ENCODE measurements at places on chromosomes 1 and 21.

DNA sequence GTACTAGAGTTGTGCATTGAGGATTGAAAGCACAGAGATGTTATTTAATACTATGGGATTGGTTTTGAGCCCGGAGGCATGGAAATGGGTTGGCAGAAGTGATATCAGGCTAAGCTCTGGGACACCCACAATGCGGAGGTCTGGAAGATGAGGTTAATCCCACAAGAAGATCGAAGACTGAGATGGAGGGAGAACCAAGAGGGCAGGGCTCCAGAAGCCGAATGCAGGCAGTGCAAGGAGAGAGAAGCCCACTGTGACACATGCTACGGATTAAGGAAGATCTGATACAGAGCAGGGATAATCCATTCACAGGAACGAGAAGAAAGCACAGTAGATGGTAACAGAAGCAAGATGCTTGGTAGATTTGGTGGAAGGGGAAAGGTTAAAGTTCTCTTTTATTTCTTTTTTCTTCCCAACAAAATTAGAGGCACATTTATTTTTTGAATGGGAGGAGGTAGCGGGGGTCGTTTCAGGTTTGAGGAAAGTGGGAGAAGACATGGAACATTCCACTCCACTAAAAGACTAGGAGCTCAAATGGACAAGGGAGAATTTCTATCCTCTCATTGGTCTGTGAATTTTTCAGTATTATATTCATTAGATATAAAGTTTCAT is 113.2 kb downstream of the NCAM2 start:
- DNase-seq: no peak

DNA sequence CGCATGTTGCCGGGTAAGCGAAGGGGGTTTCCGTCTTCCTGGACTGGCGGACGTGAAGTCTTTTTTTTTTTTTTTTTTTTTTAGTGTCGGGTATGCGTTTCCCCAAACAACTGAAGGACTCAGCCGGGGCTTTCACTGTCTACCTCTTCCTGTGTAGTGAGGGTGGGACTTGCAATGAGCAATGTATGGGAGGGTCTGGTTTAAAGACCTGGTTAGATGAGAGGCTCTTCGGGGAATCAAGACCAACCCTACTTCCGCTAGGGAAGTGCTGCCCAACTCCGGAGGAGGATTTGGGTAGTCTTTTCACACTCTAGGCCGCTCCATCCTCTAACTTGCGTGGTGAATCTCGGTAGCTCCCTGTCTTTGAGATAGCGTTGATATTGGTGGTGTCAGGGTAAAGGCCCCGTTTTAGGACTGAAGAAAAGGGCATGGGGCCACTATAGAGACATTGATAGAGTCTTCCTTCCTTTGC is 754 bp downstream of the PRRC2C start:
- DNase-seq: no peak

DNA sequence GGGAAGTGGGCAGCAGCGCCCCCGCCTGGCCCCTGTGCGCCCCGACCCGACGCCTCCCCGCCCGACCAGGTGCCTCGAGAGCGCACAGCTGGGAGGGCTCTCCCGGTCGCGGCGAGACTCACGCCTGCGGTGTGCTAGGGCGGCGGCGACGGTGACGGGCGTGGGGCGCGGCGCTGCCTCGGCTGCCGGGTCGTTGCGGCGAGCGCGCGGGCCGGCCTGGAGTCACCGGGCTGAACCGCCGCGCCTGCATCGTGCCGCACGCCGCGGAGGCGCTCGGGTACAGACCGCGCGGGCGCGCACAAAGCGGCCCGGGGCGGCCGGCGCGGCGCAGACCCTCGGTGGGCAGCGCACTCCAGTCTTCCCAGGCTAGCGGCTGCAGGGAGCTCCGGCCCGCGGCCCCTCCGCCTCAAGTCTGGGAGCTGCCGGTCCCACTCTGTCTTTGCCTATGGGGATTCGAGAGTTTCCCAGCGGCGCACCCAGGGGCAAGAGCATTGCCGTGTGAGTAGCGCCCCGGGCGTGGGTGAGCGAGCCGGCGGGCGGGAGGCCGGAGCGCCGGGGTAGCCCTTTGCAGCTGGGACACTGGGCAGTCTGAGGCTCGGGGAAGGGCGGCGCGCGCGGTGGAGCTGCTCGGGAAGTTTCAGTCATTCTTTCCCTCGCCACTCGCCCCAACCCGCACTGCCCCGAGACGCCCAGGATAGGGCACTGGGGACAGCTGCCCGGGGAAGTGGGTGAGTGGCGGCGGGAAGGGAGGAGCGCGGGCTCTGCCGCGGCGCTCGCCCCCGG is at the start of gene SLC35F3:
Gene SLC35F3, plus strand, starts transcription at position 44 of the 783 bp plus-strand sequence.
- DNase-seq: no peak

- no peak for DNase-seq
These were observed at the start of gene CASP9 for GRCh38 chr1:15524021-15524282. Gene CASP9 (minus strand): TSS chr1:15524215. CDS start chr1:15524200, 15 bp downstream.

- no peak for DNase-seq
These were observed 624.3 kb upstream of the BRINP3 start for GRCh38 chr1:191101960-191102359.

GRCh38 chr1:85406887-85407533 is 57.9 kb downstream of the DDAH1 start:
- DNase-seq: no peak

- DNase-seq: no peak
These were observed 1.4 kb upstream of the GPR161 start for GRCh38 chr1:168138134-168138533.

DNA sequence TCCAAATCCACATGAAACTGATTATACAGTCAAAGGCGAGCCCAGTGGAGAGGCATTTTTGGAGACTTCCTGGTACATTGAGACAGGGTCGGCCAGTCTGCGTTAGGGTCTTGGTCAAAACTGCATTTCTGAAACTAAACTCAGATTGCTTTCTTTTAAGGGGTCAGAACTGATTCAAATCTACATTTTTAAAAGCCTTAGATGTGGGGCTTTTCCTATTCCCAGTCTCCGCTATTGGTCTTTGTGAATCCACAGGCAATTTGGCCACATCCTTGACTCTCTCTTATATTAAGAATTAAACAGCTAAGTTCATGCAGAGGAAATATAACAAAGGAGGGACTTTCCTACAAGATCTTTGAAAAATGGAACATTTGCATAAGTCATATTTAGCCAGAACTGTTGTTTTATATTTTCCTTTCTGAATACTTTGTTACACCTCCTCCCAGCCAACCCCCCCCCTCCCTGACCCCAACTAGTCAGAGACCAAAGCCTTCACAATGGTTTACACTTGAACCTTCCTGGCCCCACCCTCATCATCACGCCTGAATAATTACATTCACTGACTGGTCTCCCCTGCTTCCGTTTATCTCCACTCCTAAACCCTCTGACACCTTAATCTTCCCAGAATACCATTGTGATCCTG is 30.9 kb downstream of the SELL start:
- no peak for DNase-seq

All from NCI-H1417 treated with DMSO at 0.1 percent for 48 hours (cell line).